Left renal cortex interstitium (tissue), 4 donors: ENCODE measurements at places on chromosomes 7 and 10.

DNA sequence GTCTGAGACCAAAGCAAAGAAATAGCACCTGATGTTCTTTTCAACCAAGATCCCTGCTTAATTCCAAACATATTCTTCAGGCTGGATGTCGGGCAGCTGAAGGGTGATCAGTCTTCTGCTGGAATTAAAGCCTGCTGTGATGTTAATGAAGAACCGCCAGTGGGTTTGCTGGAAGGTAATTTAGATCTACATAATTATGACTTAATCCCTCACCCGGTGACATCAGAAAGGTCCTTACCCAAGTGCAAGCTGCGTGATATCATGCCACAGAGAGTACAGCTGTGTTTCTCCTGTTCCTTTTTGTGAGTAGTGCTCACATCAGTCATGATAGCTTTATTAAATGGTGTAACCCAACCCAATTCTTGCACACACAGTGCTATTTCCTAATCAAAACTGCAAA is 29.1 kb upstream of the LRGUK start:
- DNase-seq, result no peak

DNA sequence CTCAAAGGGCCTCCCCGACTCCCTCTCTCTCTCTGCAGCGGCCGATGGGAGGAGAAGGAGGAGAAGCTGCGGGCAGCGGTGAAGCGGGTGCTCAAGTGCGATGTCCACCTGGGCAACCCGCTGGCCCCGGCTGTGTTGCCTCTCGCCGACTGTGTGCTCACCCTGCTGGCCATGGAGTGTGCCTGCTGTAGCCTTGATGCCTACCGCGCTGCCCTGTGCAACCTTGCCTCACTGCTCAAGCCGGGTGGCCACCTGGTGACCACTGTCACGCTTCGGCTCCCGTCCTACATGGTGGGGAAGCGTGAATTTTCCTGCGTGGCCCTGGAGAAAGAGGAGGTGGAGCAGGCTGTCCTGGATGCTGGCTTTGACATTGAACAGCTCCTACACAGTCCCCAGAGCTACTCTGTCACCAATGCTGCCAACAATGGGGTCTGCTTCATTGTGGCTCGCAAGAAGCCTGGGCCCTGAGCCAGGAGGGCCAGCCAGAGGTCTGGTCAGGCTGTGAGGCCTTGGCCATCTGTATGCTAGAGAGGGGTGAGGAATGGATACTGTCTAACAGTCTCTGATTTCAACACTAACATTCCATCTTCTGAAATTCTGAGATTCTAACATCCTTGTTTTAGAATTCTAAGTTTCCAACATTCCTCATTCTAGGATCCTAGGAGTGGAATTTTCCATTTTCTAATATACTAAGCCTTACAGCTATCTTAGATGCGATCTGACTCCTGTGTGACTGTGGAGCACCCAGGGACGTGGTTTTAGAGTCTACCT is 3.6 kb downstream of the INMT start:
- no peak for DNase-seq

- DNase-seq, result no peak
These were observed 66.4 kb upstream of the ATRNL1 start for GRCh38 chr10:115026746-115027140.

GRCh38 chr7:101790566-101791293 is 26.7 kb upstream of the CUX1 start:
- no peak for DNase-seq

- peak; percentile 68 for DNase-seq
These were observed 27.7 kb downstream of the PHYH start for GRCh38 chr10:13272164-13272571.

DNA sequence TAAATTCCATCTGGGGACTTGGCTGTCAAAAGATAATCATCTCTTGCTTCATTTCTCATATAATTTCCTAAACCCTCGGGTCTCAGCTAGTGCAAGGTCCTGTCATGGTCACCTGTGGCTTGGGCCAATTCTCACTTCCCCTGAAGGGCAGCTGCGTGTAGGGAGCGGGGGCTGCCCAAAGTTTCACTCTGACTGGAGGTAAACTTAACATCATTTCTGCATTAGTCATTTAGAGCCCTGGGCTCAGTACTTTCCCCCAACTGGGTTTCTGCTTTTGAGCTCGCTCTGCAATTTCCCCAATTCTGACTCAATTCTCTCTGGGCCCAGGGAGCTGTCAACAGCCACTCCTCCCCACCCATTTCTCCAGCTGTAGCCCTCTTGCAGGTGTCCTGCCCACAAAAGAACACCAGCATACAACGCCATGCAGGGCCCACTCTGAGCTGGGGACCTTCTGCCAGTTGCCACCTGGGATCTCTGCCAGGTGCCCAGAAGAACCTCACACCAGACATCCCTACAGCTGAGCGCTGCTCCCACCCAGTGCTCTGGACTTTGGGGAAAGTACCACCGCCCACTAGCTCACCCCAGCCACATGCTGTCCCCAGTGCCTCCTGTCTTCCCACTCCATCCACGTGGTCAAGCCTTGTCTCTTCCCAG is 37.9 kb downstream of the VOPP1 start:
- no peak for DNase-seq

DNA sequence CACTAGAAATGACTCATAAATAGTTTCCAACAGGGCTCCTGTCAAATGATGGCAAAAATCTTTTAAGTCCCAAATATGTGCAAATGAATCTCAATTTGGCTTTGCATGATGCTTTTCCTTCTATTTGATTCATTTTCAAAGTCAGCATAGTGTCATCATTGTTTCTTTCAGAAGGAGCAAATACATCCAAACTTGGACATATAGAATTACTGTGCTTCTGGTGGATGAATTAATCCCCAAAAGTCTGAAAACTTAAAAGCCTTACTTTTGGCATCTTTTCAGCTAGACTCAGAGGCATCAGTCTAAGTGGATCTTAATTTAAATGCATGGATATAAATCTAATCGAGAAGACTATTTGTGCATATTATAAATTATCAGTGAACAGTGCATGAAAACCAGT is 578.1 kb upstream of the FZD8 start:
- DNase-seq, result no peak

- no peak for DNase-seq
These were observed 92.9 kb downstream of the SVOPL start for GRCh38 chr7:138608275-138608674.

- DNase-seq, result no peak
These were observed 268.1 kb downstream of the KLF6 start for GRCh38 chr10:3516923-3517255.

GRCh38 chr10:120738658-120739057 is 112.5 kb upstream of the WDR11 start:
- no peak for DNase-seq

- no peak for DNase-seq
These were observed 600.6 kb downstream of the PHTF2 start for GRCh38 chr7:78399033-78399769.

DNA sequence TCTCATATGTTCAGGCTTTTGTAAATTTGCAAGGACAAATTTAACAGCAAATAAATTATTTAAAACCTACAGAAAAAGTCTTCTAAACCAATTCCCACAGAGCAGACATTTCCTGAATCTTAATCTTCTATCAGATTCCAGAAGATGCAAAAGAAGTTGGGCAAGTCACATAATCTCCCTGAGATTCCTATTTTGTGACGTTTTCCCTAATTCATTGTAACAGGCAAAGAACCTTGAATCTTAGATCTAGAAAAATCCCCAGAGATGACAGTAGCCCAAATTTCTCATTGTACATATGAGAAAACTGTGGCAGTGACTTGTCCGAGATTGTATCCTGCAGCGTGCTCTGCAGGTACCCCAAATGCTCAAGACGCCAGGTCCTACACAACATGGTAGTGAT is 4.9 kb downstream of the ITPRID1 start:
- DNase-seq, result no peak

GRCh38 chr10:18683427-18683826 is 24.2 kb downstream of the ARL5B start:
- DNase-seq, result no peak

GRCh38 chr7:108327353-108327752 is 128.9 kb downstream of the NRCAM start:
- DNase-seq, result no peak

- no peak for DNase-seq
These were observed 22.9 kb upstream of the AQP1 start for GRCh38 chr7:30888747-30889146.

GRCh38 chr10:117463545-117463920 is 79.0 kb upstream of the EMX2 start:
- no peak for DNase-seq

- no peak for DNase-seq
These were observed 28.4 kb downstream of the GALNTL5 start for GRCh38 chr7:151984612-151985011.

DNA sequence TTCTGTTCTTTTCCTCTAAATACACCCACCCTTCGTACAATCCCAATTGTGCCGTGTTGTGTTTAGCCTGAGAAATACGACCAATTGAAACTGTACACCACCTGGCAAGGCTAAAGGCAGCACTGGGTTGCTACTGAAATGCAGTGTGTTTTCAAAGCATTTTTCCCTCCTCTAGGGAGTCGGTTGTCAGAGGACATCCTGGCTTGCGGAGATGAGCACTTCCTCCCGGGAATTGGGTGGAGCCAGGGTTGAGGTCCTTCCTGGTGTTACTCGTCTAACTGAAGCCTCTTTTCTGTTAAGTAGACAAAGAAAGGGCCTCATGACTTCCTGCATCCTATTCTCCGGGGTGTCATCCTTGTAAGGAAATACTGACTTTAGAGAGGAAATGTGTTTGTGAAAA is 133.5 kb downstream of the MTPAP start:
- DNase-seq, result no peak

- no peak for DNase-seq
These were observed 16.3 kb upstream of the MYL7 start for GRCh38 chr7:44157116-44158080.

- DNase-seq, result no peak
These were observed 104.9 kb downstream of the VPS50 start for GRCh38 chr7:93337052-93337451.

GRCh38 chr10:126131341-126131740 is 235.0 kb downstream of the FANK1 start:
- DNase-seq, result no peak

DNA sequence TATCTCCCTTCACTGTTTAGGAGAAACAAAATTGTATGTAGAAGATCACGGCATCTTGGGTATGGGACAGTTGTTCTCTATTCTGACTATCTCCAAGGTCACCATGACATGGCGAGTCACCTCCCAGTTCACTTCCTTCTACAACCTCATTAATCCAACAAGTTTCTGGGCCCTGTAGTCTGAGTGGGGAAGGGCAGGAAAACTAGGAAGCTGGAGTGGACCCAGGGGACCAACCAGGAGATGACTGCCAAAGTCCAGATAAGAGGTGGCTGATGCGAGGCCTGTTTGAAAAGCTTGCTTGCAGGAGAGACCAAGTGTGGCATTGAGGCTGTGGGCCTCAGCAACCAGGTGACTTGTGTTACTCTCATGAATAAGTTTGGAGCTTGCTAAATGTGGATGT is 584.9 kb downstream of the TNS3 start:
- no peak for DNase-seq

- DNase-seq, result no peak
These were observed 1.1 kb downstream of the VWC2 start for GRCh38 chr7:49774459-49775064.

- DNase-seq, result no peak
These were observed 97.7 kb downstream of the SH3PXD2A start for GRCh38 chr10:103757531-103758293.

DNA sequence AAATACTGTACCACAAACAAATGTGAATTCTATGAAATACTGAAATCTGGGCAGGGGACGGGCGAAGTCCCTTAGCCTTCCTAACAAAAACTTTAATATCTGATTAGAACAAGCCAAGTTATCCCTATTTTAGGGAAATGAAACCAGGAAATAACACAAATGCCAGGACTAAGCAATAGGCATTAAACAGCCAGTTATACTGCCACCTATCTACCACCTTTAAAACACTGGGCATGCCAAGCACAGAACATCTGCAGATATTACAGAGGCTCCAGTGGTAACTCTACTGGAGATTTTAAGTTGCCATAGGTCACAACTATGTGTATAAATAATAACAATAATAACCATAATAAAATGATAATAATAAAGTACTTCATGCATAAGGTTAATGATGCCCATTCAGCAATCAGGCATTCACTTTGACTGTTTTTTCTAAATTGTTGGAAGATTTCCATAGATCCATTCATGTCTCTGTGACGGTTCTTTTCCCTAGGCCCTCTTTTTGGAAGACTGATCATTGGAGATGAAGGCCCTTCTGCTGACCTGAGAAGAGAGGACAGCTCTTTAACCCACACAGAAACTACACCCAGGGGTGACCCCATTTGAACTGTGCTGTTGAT is 195.7 kb downstream of the CACNA2D1 start:
- no peak for DNase-seq

- peak; percentile 51 for DNase-seq
These were observed 1.4 kb upstream of the AKR1B15 start for GRCh38 chr7:134547397-134548054.

GRCh38 chr7:30253796-30254165 is 30.6 kb upstream of the ZNRF2 start:
- DNase-seq, result no peak

DNA sequence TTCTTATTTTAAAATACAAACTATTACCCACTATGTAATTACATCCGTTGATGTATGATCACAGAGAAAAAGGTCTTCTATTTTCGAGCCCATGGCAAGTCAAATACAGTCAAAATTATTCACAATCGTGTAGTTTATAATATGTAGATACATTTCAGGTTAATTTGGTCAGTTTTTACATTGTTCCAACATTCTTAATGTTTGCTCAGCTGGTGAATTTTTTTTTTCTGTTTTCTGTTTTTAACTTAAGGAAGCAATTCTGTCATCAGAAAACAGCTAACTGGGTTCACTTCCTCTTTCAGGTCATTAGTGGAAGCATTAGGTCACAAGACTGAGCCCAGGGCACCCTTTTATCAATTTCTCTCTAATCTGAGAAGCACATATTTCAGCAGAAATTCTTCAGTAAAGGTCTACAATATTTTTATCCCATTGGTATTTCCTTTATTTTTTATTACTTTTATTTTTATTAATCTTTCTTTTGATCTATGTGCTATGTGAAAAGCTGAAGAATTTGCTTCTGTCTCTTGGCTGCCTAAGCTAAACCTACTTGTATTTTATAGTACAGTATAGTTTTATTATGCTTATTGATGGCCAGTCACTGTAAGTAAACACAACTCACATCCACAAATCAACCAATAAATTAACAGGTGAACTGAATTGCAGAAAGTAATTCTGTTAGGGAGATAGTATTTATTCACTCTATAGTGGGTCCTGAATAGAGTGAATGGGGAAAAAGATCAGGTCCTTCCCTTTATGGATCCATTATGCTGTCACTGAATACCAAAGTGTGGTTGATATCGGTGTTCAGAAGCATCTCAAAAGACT is 84.6 kb downstream of the ICA1 start:
- no peak for DNase-seq

- DNase-seq, result no peak
These were observed 47.4 kb downstream of the JAZF1 start for GRCh38 chr7:28132959-28133870.
